ENCODE measurements at places on chromosomes 11 and 22.

DNA sequence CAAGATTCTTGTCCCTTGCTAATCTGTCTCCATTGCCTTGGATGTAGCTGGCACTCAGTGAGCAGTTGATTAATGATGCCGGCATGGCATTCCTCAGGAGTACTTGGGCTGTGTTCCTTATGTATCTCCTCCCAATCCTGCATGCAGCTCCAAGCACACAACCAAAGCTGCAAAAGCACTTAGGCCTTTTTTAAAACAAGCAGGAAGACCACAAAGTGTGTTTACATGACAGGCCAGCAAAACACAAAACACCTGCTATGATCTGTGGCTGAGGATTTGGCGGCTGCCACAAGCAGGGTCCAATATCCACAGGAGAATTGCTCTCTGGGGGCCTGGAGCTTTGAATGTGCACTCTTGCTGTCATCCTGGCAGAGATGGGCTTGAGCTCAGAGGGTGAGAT is 8.9 kb downstream of the ABTB2 start:
- no peak for DNase-seq

DNA sequence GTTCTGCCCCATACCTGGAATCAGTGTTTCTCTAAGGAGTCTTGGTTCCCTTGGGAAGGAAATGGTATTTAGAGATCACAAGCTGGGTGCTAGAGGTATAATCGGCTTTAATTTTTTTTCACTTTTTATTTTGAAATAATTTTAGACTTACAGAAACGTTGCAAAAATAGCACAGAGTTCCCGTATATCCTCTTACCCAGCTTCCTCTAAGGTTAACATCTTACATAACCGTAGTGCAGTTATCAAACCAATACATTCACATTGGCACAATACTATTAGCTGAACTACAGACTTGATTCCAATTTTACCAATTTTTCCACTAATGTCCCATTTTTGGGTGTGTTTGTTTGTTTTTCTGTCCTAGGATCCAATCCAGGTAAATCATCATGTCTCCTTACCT is 63.8 kb downstream of the RBX1 start:
- DNase-seq: no peak

- DNase-seq: no peak
These were observed 182.1 kb upstream of the KIRREL3 start for GRCh38 chr11:127182586-127183203.

DNA sequence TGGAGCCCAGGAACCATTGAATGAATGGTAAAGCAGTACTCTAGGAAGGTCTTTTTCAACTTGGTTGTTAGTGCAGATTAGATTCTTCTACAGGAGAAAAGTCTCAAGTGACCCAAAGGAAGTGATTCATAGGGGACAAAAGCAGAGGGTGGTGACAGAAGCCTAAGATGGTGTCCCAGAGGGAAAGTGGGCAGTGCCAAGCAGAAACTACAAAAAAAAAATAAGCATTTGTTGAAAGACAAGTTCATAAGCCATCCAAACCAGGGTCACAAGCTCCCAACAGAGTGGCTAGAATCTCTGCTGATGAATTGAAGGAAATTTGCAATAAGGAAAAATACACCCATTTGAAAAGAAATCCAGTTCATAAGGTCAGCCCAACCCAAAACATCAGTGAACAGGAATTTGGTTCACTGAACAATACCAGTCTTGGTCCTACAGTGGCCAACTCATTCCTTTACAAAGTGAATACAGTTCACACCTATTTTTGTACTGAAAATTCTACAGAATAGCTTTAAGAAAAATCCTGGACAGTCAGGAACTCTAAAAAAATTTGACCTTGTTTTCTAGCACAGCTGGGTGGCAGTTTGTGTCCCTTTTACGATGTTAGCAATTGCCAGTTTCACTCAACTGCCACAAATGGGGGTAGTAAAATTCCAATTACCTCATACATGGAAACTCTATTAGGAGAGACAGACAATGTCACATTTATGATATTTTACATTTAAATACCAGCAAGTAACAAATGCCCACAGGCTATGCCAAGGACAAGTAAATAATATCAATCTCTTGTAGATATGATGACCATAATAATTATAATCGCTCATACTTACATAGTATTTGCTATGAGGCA is 21.6 kb upstream of the NUP160 start:
- DNase-seq: no peak

DNA sequence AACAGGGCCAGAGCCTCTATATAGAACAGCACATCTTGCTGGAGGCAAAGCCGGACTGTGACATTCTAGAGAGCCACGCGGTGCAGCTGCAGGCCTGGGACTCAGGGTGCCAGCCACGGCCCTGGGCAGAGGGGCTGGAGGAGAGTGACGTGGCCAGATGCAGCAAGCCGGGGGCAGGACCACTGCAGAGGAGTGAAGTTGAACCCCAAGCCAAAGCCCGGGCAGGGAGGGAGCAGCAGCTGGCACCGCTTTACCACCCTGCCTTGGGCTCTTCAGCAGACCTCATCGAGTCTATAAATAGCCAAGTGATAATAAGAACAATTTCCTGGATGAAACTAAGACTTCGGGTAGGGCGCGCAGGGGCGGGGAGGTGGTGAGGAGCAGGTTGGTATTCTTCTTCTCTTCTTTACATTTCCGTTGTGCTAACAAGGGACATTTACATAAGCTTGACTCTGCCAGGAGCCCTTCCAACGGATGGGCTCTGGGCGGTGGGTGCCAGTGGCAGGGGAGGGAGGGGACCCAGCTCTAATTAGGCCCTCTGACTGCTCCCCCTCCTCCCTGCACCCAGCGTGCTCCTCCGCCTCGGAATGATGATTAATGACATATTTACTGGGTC is 110.2 kb downstream of the ST3GAL4 start:
- peak; percentile 5 for DNase-seq

GRCh38 chr11:78474451-78474850 is 56.8 kb upstream of the GAB2 start:
- no peak for DNase-seq

- DNase-seq: no peak
These were observed 23.5 kb upstream of the ARHGAP8 start for GRCh38 chr22:44728761-44729324.

- DNase-seq: no peak
These were observed 58.6 kb upstream of the RPS13 start for GRCh38 chr11:17135916-17136683.
